Fibroblast of skin of abdomen (primary cell): ENCODE measurements at places on chromosomes 16 and 17.

- peak; percentile 85 for DNase-seq
These were observed 6.7 kb downstream of the CCDC57 start for GRCh38 chr17:82205720-82206508.

GRCh38 chr17:77445760-77446532 lies 305.2 kb downstream of the SEC14L1 start:
- no peak for DNase-seq

DNA sequence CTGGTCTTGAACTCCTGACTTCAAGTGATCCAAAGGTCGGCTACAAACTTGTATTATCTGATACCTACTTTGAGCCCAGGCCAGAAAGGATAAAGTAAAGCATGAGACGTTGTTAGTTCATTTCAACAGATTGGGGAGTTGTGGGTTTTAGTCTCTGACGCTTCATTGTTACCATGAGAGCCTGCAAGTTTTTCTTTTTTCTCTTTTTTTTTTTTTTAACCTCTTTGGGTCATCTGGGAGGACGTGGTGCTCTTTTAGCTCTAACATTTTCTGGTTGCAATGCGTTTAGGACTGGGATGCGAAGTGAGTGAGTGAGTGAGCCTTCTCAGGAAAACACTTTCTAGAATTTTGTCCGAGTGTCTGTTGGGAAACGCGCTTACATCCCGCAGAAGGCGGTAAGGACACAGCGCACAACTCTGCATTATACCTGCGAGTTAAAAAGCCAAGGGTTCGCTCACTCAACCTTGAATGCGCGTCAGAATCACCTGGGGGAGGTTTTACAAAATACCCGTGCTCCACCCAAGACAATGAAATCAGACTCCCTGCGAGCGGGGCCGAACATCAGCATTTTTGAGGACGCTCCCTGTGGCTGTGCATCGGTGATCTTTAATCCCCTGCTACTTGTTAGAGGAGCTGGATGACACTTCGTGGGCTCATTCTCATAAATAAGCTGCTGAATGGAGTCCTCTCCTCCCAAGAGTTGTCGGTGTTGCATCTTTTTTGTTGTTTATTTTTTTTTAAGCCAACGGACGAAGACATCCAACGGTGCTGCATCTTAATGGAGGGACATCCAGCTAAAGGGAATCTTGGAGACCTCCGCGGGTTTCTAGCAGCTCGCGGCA lies 629 bp upstream of the RNF135 start:
- peak; percentile 13 for DNase-seq

DNA sequence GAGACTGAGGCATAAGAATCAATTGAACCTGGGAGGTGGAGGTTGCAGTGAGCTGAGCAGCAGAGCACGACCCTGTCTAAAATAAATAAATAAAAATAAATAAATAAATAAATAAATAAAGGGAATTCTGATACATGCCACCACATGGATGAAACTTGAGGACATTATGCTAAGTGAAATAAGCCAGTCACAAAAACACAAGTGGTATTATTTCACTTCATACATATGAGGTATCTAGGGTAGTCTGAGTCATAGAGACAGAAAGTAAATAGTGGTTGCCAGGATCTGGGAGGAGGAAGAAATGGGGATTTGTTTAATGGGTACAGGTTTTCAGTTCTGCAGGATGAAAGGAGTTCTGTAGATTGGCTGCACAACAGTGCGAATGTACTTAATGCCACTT lies 16.3 kb downstream of the PIPOX start:
- peak; percentile 35 for DNase-seq
